ENCODE measurements at places on chromosomes 3 and 15.

DNA sequence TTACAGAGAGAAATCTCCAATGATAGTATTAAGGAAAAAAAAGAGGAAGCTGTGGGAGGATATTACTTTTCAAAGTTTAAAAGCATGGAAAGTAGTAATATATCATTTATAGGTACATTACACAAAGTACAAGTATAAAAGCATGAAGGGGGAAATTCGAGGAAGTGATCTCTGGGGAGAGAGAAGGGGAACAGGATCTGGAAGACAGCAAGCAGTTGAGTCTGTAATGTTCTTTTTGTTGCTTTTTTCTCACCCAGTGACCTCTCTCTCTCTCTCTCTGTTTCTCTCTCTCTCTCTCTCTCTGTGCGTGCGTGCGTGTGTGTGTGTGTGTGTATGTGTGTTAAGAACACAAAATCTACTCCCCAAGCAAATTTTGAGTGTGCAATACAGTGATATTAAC, 10.2 kb downstream of the C3orf20 start:
- DNase-seq, result no peak

- DNase-seq, result no peak
Measured at GRCh38 chr3:49352890-49353421, 5.2 kb downstream of the GPX1 start.

DNA sequence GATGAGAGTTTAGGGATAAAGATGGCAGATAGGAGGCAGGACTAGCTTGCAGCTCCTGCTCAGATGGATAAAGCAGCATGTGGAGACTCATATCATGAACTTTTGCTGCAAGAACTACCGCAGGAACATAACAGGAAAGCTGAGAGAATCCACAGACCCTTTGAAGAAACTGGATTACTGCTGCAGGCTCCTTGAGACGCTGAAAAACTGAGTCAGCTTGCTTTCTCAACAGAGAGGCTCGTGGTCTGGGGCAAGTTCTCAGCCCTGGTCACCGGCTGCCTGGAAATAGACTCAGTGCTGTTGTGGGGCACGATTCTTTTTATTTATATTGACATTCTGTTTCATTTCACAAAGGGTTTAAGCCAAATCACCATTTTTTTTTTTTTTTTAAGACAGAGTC, 28.8 kb upstream of the TRIM59 start:
- DNase-seq, result no peak

DNA sequence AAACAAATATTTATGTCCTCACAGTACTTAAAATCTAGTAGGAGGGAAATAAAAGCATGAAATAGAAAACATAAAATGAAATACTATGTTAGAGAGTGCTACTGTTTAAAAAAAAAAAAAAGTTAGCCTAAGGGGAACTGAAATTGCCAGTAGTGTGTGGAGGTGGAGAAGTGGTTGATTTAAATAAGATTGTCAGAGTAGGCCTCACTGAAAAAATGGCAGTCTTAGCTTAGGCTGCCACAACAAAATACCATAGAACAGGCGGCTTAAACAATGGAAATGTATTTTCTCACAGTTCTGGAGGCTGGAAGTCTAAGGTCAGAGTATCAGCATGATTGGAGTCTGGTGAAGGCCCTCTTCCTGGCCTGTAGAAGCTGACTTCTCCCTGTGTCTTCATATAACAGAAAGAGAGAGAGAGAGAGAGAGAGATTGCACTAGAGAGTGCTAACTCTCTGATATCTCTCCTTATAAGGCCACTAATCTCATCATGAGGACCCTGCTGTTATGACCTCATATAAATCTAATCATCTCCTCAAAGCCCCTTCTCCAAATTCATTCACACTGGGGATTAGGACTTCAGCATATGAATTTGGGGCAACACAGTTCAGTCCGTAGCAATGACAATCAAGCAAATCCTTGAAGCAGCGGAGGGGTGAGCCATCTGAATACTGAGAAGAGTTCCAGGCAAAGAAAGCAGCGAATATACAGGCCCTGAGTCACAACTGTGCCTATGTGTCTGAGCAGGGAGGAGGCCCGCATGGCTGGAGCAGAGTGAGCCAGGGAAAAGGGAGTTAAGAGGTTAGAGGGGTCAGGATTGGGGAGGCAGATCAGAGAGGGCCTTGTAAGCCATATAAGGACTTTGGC, 23.6 kb upstream of the LRRC34 start:
- DNase-seq, result no peak

DNA sequence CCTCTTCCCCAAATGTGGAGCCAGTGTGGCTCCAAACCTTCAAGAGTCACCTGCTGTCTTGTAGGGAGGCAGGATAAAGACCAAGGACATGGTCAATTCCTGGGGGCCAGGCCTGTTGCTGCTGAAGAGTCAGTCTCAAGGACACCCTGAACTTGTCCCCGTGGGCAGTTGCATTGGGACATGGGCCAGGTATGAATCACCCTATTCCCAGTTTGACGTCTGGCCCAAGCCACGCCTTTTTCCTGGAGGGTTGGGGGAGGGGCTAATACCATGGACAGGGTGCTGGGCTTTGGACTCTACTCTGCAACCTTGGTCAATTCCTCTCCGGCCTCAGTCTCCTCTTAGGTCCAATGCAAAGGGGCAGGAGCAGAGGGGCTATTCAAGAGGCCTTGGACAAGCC, 10.4 kb downstream of the ATP2B2 start:
- DNase-seq, result no peak

DNA sequence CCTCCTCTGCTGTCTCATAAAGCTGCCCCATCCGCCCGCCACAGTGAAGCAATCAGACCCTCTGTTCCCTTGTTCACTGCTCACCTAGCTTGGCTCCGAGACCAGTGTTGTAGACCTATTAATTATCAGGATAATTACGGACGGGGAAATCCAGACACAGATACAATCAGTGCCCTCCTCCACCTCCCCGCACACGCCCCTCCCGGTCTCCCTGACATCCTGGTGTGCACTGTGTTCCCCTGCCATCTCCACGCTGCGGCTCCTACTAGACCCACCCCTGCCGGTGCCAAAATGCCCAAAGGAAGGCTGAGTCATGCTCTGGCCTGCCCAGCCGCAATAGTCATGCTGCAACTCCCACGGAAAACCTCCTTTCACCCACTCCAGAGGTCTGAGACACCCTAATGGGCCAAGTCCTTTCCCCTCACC, 277.3 kb upstream of the TLE3 start:
- no peak for DNase-seq

- no peak for DNase-seq
Measured at GRCh38 chr3:3862534-3862933, 63.3 kb downstream of the LRRN1 start.

DNA sequence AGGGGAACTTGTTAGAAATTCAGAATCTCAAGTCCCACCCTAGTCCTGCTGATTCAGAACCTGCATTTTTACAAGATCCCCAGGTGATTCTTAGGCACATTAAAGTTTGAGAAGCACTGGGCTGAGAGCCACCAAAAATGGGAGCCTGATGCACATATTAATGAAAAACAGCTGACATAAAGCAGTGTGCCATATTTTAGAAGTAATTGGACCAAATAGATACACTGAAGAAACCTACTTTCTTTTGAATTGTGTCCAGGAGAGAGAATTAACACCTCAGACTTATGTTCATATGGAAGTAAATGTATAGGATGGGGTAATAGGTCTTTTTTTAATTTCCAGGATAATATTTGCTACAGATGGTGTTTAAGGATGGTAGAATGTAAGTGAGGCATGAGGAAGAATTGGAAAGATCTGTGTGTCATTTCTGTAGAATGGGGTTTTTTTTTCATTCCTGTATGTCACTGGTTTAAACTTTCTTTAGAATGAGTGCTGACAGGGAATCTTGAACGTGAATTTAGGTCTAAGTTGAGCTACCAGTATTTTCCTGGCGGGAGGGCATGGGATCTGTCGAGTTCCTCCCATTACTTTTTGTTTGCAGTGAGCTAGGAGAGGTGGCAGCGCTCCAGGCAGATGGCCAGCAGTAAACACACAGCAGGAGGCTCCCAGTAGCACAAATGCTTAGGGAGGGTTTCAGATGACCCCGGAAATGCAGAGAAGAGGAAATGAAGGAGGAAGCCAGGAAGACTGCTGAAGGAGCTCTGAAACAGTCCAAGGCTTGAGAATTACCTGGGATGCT, 185.6 kb downstream of the PLCL2 start:
- no peak for DNase-seq

- no peak for DNase-seq
Measured at GRCh38 chr3:115478359-115478758, 145.0 kb upstream of the GAP43 start.

DNA sequence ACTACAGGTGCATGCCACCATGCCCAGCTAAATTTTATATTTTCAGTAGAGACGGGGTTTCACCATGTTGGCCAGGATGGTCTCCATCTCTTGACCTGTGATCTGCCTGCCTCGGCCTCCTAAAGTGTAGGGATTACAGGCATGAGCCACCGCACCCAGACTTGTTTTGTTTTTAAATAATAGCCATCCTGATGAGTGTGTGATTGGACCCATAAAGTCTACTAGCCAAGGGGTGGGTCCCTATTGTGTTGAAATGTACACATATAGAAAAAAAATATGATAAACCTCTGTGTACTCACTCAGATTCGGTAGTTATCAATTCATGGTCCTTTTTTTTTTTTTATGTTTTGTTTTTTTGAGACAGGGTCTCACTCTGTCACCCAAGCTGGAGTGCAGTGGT, 17.3 kb downstream of the ZNF592 start:
- DNase-seq, result no peak

- no peak for DNase-seq
Measured at GRCh38 chr3:181847276-181847675, 135.6 kb downstream of the SOX2 start.

DNA sequence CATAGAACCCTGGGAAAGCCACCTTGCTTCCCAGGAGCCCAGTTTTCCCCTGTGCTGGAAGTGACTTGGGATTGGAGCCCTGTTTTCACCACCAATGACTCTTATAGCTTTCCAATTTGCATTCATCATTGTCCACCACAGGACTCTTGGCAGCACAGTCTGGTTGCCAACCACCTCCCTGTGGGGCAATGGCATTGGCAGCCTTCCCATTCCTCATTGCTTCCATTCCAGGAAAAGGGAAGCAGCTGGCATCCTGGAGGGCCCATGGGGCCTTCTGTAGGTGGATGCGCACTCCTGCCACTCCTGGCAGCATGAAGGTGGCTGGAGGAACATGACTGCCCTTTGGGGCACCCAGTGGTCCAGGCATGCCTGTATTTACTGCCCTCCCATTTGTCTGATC, 57.7 kb downstream of the FEM1B start:
- DNase-seq, result no peak

DNA sequence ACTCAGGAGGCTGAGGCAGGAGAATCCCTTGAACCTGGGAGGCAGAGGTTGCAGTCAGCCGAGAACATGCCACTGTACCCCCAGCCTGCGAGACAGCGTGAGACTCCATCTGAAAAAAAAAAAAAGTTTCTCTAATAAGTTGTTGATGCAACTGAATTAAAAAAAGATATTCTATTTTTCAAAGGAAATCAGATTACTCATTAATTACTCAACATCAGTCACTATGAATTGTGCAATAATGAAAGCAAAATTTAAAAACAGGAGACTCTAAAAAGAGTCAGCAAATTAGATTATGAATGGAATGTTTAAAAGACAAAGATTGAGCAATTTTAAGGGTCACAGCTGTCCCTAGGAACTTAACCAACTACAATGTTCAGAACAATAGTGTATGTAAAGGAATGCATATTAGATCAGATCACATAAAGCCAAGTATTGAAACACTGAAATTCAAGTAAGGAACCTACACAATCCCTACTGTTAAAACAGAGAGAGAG, 60.2 kb upstream of the SLC4A7 start:
- DNase-seq, result no peak

- no peak for DNase-seq
Measured at GRCh38 chr3:159416856-159417255, 571.8 kb upstream of the IL12A start.

DNA sequence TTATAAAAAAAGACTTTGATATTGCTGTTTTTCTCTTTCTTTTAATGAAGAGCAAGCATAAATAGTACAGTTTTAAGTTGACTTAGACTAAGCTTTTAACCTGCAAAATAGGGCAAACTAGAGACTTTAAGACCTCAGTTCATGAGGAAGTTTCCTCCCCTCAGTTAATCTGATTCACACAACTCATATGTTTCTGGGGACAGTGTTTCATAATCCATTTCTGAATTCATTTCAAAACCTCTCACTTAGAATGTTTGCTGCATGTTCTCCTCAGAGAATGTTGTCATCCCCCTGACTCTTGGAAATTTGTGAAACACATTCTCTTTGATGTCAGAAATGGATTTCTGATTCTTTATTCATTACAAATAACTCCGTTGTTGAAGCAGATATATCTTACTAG, 79.3 kb upstream of the SKOR1 start:
- no peak for DNase-seq
